ENCODE measurements at places on chromosomes 4 and X. TPM values are rescaled to one million over a fixed set of nuclear protein-coding genes. Genes with fewer than 3 reads are reported as not detected.

The SLC9B1 gene
- total RNA-seq = 0.28 TPM

The EMCN gene
- total RNA-seq = not detected

- DNase-seq = no peak
- H3K4me3 ChIP-seq = no peak overlapping the region
- H3K36me3 ChIP-seq = no peaks in the 10 kb centered on the region
- no peaks in the 10 kb centered on the region for H3K27me3 ChIP-seq
Observed at GRCh38 chrX:78950009-78950835, 5.0 kb downstream of the P2RY10 start.

- peaks cover 29% of the 10 kb centered on the region for H3K27me3 ChIP-seq
- H3K4me1 ChIP-seq = no peaks in the 10 kb centered on the region
- no peaks in the 10 kb centered on the region for H3K36me3 ChIP-seq
- H3K4me3 ChIP-seq = no peak within 1 kb of the TSS
Observed at GRCh38 chr4:48985976-48986653, at the start of gene CWH43. Gene CWH43 (plus strand): TSS chr4:48986275. CDS start chr4:48986430, 155 bp downstream.

DNA sequence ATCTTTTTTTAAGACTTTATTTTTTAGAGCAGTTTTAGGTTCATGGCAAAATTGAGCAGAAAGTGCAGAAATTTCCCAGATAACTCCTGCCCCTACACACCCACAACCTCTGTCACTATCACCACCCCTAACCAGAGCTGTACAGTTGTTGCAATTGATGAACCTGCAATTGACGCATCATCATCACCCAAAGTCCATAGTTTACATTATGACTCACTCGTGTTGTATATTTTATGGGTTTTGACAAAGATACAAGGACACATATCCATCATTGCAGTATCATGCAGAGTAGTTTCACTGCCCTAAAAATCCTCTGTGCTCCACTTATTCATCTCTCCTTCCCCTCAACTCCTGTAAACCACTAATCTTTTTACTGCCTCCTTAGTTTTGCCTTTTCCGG is 34.5 kb upstream of the WAS start:
- H3K4me1 ChIP-seq = no peaks in the 10 kb centered on the region
- H3K36me3 ChIP-seq = no peaks in the 10 kb centered on the region
- H3K4me3 ChIP-seq = no peak overlapping the region
- no peak overlapping the region for H3K27ac ChIP-seq
- DNase-seq = peak; percentile 7

Measured in IMR-90 (cell line).